Kidney (tissue), 22 donors: ENCODE measurements at places on chromosomes 7 and 10. TPM values are rescaled to one million over a fixed set of nuclear protein-coding genes. Genes with fewer than 3 reads are reported as not detected.

STEAP1B gene
- 0.79 TPM for total RNA-seq

SGCE gene
- 59.6 TPM for total RNA-seq

NPY4R2 gene
- not detected for total RNA-seq

MSMB gene
- not detected for total RNA-seq

- DNase-seq = no peak
- no peaks in the 10 kb centered on the region for H3K4me1 ChIP-seq
- no peaks in the 10 kb centered on the region for H3K36me3 ChIP-seq
- no peak overlapping the region for H3K4me3 ChIP-seq
- no peaks in the 10 kb centered on the region for H3K27me3 ChIP-seq
Observed at GRCh38 chr7:69422574-69422985, 175.7 kb upstream of the AUTS2 start.

GRCh38 chr10:8183241-8183704, 128.8 kb downstream of the GATA3 start:
- H3K4me3 ChIP-seq = no peak overlapping the region
- H3K36me3 ChIP-seq = no peaks in the 10 kb centered on the region
- no peak overlapping the region for H3K27ac ChIP-seq
- H3K27me3 ChIP-seq = no peaks in the 10 kb centered on the region

- H3K27me3 ChIP-seq = no peaks in the 10 kb centered on the region
- H3K36me3 ChIP-seq = no peaks in the 10 kb centered on the region
- DNase-seq = peak; percentile 18
- H3K4me1 ChIP-seq = no peaks in the 10 kb centered on the region
Observed at GRCh38 chr7:108613949-108614381, 44.3 kb downstream of the DNAJB9 start.

GRCh38 chr7:104371216-104371979, 43.0 kb downstream of the LHFPL3 start:
- no peaks in the 10 kb centered on the region for H3K4me1 ChIP-seq
- H3K27me3 ChIP-seq = no peaks in the 10 kb centered on the region
- no peak for DNase-seq
- H3K4me3 ChIP-seq = no peak overlapping the region
- no peaks in the 10 kb centered on the region for H3K36me3 ChIP-seq

GRCh38 chr10:96880575-96880974, 48.5 kb downstream of the LCOR start:
- H3K27ac ChIP-seq = no peak overlapping the region
- H3K27me3 ChIP-seq = no peaks in the 10 kb centered on the region
- H3K36me3 ChIP-seq = no peaks in the 10 kb centered on the region
- peaks cover 3% of the 10 kb centered on the region for H3K4me1 ChIP-seq
- no peak for DNase-seq
- no peak overlapping the region for H3K4me3 ChIP-seq

GRCh38 chr10:117420768-117421167, 45.5 kb upstream of the PDZD8 start:
- H3K27ac ChIP-seq = no peak overlapping the region
- H3K36me3 ChIP-seq = no peaks in the 10 kb centered on the region
- no peaks in the 10 kb centered on the region for H3K4me1 ChIP-seq
- DNase-seq = no peak
- H3K4me3 ChIP-seq = no peak overlapping the region
- no peaks in the 10 kb centered on the region for H3K27me3 ChIP-seq

- H3K27me3 ChIP-seq = no peaks in the 10 kb centered on the region
- peak overlapping the region; percentile 5 for H3K27ac ChIP-seq
- DNase-seq = no peak
- no peak overlapping the region for H3K4me3 ChIP-seq
- H3K36me3 ChIP-seq = no peaks in the 10 kb centered on the region
Observed at GRCh38 chr10:79048639-79049550, 19.9 kb upstream of the ZMIZ1 start.

GRCh38 chr7:77537136-77537777, at the start of gene PTPN12:
TSS of gene PTPN12 (plus strand) at chr7:77537295. CDS start at chr7:77537547, 252 bp downstream.
- no peaks in the 10 kb centered on the region for H3K27me3 ChIP-seq
- peak within 1 kb of the TSS; percentile 95 for H3K27ac ChIP-seq
- H3K4me1 ChIP-seq = no peaks in the 10 kb centered on the region

- peak overlapping the region; percentile 40 for H3K4me3 ChIP-seq
- H3K27me3 ChIP-seq = no peaks in the 10 kb centered on the region
- DNase-seq = peak; percentile 73
- H3K36me3 ChIP-seq = no peaks in the 10 kb centered on the region
Observed at GRCh38 chr7:130486954-130487436, 4.9 kb upstream of the MEST start.
